ENCODE measurements at places on chromosomes 11 and 22. TPM values are rescaled to one million over a fixed set of nuclear protein-coding genes. Genes with fewer than 3 reads are reported as not detected.

CRYBB2 gene
- not detected for total RNA-seq

APOBEC3B gene
- 1.8 TPM for total RNA-seq

APOA1 gene
- total RNA-seq = 1.1 TPM

C1QTNF5 gene
- total RNA-seq = 17.4 TPM

BTBD18 gene
- not detected for total RNA-seq

MMP13 gene
- not detected for total RNA-seq

CYP2D6 gene
- 0.48 TPM for total RNA-seq
